ENCODE measurements at places on chromosomes 12 and 14.
A peak's percentile ranks its signal among the peaks of the same experiment; 100 is the strongest.

GRCh38 chr12:2179953-2180736 is 127.4 kb downstream of the CACNA1C start:
- no peak for DNase-seq

GRCh38 chr14:33569821-33570687 is 380.8 kb downstream of the EGLN3 start:
- DNase-seq: no peak

GRCh38 chr12:124273630-124274029 is 21.3 kb upstream of the RFLNA start:
- DNase-seq: peak; percentile 33

- no peak for DNase-seq
Observed at GRCh38 chr12:60205500-60205899, 609.7 kb downstream of the SLC16A7 start.

DNA sequence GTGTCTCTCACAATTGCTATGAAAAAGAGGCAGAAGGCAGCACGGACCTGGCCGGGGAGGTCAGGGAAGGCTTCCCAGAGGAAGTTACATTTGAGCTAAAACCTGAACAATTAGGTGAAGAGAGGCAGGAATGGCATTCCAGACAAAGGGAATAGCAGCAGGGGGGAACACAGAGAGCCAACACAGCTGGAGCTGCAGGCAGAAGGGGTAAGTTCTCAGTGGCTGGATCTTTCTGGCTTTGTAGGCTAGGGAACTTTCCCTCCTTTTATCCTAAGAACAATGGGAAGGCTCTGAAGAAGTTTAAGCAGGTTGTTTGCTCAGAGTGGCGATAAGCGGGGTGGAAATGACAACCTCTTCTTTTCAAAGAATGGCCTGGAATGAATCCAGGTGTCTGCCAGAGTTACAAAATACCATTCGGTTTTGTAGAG is 100.0 kb downstream of the PRIMA1 start:
- DNase-seq: no peak

GRCh38 chr12:122100568-122100967 is 22.0 kb downstream of the MLXIP start:
- DNase-seq: no peak

DNA sequence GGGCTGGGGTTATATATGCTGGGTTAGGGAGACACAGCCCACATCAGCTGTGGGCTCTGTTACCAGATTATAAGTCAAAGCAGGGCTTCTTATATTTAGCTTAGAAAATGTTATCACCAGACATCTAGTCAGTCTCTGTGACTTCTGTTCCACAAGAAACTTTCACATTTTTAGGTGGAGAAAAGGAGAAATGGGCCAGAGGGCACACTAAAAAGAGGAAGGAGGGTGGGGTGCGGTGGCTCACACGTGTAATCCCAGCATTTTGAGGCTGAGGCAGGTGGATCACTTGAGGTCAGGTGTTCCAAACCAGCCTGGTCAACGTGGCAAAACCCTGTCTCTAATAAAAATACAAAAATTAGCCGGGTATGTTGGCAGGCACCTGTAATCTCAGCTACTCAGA is 28.0 kb upstream of the SLC38A1 start:
- DNase-seq: no peak

- DNase-seq: no peak
Observed at GRCh38 chr14:70382536-70382935, 23.1 kb upstream of the COX16 start.

- DNase-seq: no peak
Observed at GRCh38 chr12:14007639-14008038, 26.2 kb upstream of the GRIN2B start.

GRCh38 chr14:49428076-49428475 is 158.1 kb downstream of the RPS29 start:
- no peak for DNase-seq

- DNase-seq: no peak
Observed at GRCh38 chr14:68770051-68770450, 22.8 kb downstream of the ZFP36L1 start.

DNA sequence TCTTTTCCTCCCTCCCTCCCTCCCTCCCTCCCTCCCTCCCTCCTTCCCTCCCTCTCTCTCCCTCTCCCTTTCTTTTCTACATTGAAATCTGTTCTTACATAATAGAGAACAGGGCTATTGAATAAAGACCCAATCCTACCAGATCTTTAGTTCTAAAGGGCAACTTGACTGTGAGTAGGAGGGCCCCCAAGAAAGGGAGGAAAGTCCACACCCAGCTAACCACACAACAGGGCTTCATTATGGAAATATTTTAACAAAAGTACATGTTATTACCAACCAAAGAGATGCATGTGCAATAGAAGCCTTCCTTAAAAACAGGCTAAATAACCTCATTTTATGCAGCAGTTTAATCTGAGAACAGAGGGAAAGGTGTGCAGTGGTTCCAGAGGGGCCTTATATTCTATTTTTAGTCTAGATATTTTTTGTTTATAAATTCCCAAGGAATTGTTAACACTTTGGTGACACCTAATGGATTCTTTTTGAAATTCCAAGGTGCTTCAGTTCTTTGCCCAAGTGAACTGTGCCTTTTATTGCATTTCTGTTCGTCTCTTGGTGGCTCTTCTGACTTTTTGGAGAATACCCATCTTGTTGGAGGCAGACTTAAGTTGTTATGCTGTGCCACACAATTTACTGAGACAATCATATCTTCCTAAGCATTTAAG is 63.0 kb downstream of the GNS start:
- DNase-seq: no peak

GRCh38 chr14:52563120-52563519 is 10.5 kb downstream of the GPR137C start:
- no peak for DNase-seq

DNA sequence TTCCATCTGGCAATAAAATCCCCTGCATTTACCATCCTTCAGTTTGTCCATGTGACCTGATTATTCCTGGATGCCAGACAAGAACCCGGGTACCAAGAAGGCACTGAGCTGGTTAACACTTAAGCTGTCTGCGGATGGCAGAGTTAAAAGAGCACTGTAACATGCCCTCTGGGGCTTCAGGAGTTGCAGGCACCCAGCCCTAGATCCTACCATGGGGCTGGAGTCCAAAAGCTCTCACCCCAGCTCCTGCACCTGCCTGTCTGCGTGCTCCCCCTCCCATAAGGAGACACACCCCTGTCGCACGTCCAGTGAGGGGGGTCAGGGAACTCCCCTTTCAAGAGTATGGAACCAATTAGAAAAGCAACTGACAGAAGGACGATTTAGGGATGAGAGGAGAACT is 14.6 kb upstream of the FBXO34 start:
- no peak for DNase-seq

- DNase-seq: no peak
Observed at GRCh38 chr12:114916124-114916523, 232.1 kb upstream of the TBX3 start.

DNA sequence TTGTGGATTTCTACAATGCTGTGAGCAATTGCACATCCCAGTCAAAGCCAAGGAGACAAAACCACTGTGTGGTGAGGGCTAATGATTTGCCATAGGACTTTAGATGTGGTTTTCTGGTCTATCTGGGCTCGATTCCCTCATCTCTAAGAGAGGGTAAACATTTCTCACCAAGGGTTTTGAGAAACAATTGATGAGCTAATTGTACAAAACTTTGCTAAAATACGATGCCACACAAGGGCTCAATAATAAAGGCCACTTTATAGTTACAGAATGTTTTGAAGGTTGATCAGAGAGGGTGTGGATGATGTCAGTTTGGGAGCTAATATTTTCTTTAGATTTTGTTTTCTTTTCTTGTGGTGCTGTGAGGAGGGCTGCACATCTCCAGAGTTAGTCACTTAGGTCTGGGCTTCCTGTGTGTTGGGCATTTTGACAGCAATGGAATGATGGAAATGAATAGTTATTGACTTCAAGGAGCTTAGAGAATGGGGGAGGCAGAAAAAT is 60.8 kb upstream of the SLC38A4 start:
- no peak for DNase-seq

DNA sequence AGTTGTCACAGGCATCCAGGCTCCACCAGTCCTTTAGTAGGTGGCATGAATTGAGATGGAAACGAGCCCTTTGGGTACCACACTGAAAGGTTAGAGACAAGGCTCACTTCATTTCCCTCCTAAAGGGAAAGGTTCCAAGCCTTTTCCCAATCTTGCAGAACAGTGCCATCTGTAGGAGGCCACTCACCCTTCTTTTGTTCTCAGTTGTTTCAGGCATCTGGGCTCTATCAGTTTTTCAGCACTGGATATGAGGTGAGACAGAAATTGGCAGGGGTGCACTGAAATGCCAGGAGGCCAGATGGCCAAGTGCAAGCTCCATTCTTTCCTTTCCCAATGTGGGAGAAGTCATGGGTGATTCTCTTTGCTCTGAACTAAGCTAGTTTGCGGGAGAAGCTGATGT is 15.2 kb downstream of the FBXO33 start:
- no peak for DNase-seq

GRCh38 chr12:18992336-18992735 is 137.2 kb upstream of the PLEKHA5 start:
- DNase-seq: no peak

DNA sequence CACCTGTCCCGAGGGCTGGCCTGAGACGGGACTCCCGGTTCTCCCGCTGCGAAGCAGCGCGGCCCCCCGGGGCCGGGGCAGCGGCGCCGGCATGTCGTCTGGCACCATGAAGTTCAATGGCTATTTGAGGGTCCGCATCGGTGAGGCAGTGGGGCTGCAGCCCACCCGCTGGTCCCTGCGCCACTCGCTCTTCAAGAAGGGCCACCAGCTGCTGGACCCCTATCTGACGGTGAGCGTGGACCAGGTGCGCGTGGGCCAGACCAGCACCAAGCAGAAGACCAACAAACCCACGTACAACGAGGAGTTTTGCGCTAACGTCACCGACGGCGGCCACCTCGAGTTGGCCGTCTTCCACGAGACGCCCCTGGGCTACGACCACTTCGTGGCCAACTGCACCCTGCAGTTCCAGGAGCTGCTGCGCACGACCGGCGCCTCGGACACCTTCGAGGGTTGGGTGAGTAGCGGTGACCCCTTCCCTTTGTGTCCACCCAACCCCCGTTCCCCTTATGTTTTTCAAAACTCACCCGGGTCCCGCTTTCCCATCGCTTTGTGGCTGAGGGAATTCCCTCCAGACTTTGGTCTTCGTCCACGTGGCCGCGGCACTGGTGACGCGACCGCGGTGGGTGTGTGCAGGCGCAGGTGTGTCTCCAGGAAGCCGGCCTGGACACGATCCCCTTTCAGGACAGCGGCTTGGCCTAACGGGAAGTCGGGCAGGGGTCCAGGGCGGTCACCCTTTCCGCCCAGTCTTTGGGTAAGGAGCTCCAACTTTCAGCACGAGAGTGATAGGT is 826 bp downstream of the PRKCH start:
- peak; percentile 53 for DNase-seq

- DNase-seq: no peak
Observed at GRCh38 chr12:95185854-95186253, 31.4 kb downstream of the FGD6 start.

Data from activated CD4-positive, alpha-beta T cell treated with anti-CD3 and anti-CD28 coated beads for 48 hours (primary cell).